ENCODE measurements at places on chromosomes 12 and 14. TPM values are rescaled to one million over a fixed set of nuclear protein-coding genes. Genes with fewer than 3 reads are reported as not detected.

Gene GLT1D1
- polyA plus RNA-seq: 24.0 TPM

DNA sequence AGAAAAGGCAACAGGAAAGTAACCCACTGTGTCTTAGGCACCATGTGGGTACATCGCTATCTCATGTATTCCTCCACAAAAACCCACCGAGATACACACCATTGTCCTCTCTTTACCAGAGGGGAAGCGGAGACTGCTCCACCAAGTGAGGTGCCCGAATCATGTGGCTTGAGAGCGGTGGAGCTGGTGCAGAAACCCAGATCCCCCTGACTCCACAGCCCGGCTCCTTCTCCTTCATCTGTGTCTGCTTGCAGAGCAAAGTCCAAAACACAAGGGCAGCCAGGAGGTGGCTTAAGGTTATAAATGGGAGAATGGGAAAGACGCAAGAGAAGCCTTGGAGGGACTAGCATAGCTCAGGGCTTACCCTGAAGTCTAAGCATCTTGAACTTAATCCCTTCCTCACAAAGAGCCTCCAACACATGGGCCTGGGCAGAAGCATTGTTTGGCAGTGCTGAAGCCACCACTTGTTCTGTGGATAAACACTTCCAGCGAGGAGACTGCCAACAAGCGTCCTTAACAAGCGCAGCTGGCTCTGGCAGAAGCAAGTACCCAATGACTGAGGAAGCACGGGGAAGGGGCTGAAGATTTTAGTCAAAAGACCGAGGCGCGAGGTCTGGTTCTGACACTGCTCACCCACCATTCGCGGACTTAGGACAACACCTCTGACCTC lies 83.0 kb downstream of the TTC7B start:
- no peak overlapping the region for H3K27ac ChIP-seq
- peaks cover 2% of the 10 kb centered on the region for H3K36me3 ChIP-seq

DNA sequence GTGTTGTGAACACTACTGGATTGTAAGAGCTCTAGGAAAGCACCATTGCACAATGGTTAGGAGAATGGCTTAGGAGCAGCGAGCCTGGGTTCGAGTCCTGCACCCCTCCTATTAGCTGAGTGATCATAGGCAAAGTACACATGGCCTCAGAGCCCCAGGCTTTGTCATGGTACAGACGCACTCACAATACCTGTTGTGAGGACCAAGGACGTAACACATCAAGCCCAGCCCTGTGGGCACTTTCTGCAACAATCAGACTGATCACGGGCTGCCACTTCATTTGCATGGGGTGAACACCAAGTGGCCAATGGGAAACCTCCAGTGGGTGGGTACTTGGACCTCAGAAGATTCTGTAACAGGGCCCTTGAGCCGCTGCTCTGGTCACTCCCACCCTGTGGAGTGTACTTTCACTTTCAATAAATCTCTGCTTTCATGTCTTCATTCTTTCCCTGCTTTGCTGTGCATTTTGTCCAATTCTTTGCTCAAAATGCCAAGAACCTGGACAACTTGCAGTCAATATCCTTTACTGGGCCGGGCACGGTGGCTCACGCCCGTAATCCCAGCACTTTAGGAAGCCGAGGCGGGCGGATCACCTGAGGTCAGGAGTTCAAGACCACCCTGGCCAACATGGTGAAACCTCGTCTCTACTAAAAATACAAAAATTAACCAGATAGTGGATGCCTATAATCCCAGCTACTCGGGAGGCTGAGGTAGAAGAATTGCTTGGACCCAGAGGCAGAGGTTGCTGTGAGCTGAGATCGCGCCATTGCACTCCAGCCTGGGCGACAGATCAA lies 28.2 kb downstream of the GLRX5 start:
- no peaks in the 10 kb centered on the region for H3K27me3 ChIP-seq
- DNase-seq: no peak
- H3K36me3 ChIP-seq: no peaks in the 10 kb centered on the region
- no peak overlapping the region for H3K27ac ChIP-seq
- peaks cover 16% of the 10 kb centered on the region for H3K4me1 ChIP-seq

- DNase-seq: no peak
- H3K4me1 ChIP-seq: no peaks in the 10 kb centered on the region
- H3K27me3 ChIP-seq: no peaks in the 10 kb centered on the region
- no peak overlapping the region for H3K4me3 ChIP-seq
- H3K36me3 ChIP-seq: no peaks in the 10 kb centered on the region
- H3K27ac ChIP-seq: no peak overlapping the region
Observed at GRCh38 chr14:79602742-79603141, 608.6 kb downstream of the DIO2 start.

DNA sequence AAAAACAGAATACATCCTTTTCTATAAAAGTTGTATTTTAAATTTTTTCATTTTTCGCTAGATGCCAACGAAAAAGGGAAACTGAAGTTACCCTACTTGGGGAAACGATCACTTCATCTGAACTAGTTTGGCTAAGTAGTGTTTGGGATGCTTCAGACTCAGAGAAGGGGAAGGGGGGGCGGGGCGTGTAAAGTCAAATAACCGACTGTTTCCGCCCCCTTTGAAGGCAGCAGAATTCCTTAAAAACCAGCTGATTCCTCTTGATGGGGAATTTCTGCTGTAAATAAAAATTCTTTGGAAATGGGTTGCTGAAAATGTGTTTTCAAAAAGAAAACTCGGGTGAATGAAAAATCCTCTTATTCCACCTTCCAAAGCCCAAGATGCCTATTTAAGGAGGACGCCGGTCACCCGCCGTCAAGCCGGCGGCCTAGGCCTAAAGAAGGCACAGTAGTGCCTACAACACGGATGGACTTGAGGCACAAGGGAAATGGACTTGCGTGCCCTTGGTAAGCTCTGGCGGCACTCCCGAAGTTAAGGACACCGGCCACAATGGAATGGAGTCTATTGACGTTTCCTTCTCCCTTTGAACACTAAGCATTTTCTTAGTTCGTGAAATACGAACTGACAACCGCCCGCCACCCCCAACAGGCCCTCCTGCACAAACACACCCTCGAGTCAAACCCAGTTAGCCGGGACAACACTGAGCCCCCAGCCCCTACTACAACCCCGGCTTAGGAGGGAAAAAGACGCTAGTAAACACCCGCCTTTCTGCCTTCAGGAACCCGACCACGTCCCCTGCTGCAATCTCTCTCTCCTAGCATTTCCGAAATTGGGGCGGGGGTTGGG lies 1.9 kb downstream of the ATXN2 start:
- H3K4me3 ChIP-seq: peak overlapping the region; percentile 84
- no peaks in the 10 kb centered on the region for H3K27me3 ChIP-seq
- no peak for DNase-seq
- peaks cover 21% of the 10 kb centered on the region for H3K4me1 ChIP-seq
- H3K36me3 ChIP-seq: no peaks in the 10 kb centered on the region
- peak overlapping the region; percentile 88 for H3K27ac ChIP-seq

Gene SDR9C7
- 0.27 TPM for polyA plus RNA-seq

DNA sequence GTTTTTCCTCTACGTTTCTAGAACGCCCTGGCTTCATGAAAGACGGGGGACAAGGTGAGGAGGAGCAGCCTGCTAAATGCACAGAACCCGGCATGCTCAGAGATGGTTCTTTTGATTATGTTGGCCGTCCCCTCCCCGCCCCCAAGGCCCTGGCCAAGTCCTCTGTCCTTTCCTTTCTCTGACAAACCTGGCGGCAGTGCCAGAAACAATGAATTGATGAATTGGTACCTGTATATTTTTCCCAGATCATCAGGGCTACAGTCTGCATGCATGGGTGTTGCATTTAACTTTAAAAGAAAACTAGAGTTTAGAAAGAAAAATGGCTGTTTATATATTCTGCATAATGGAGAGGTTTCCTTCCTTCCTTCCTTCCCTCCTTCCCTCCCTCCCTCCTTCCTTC lies 29.0 kb downstream of the GPRC5D start:
- no peaks in the 10 kb centered on the region for H3K4me1 ChIP-seq
- H3K27ac ChIP-seq: no peak overlapping the region
- H3K36me3 ChIP-seq: no peaks in the 10 kb centered on the region
- H3K27me3 ChIP-seq: no peaks in the 10 kb centered on the region
- DNase-seq: no peak

GRCh38 chr14:98374136-98374535 lies 897.9 kb downstream of the BCL11B start:
- H3K4me3 ChIP-seq: no peak overlapping the region
- H3K36me3 ChIP-seq: no peaks in the 10 kb centered on the region
- DNase-seq: no peak
- no peaks in the 10 kb centered on the region for H3K27me3 ChIP-seq

Gene TEAD4
- 2.8 TPM for polyA plus RNA-seq

DNA sequence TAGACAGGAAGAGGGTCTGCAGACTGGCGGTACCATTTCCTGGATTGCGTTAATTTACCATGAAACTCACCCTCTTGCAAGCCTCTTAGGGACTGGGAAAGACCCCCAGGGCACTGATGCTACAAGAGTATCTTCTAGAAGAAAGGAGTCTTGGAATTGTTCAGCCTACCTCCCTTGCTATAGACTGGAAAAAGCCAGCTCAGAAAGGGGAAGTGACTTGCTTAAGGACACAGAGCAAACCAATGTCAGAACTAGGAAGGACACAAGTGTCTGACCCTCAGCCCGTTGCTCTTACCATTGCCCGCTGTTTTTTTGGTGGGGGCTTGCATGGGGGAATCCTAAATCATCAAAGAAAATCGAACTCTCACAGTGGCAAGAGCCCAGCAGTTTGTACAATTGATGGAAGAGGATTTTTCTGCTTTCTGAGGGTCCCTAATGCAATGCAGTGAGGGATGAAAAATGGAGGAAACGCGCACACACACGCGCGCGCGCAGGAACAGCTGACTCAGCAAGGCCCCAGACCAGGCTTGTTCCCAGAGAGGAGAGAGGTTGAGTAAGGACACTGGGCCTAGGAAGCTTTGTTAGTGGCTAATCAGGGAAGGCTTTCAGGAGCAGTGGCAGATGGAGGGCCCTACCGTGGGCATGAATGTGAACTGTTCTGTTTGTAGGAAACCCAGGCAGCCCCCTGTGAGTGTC lies 50.9 kb downstream of the RIN3 start:
- no peak overlapping the region for H3K27ac ChIP-seq
- DNase-seq: no peak
- H3K4me3 ChIP-seq: no peak overlapping the region
- H3K27me3 ChIP-seq: no peaks in the 10 kb centered on the region
- H3K36me3 ChIP-seq: no peaks in the 10 kb centered on the region
- no peaks in the 10 kb centered on the region for H3K4me1 ChIP-seq

- H3K4me3 ChIP-seq: no peak overlapping the region
- H3K27ac ChIP-seq: no peak overlapping the region
- no peak for DNase-seq
- no peaks in the 10 kb centered on the region for H3K27me3 ChIP-seq
- no peaks in the 10 kb centered on the region for H3K4me1 ChIP-seq
- no peaks in the 10 kb centered on the region for H3K36me3 ChIP-seq
Observed at GRCh38 chr14:28373721-28374120, 392.9 kb upstream of the FOXG1 start.

Gene MYH7
- polyA plus RNA-seq: 2.9 TPM

Gene POTEG
- 0.17 TPM for polyA plus RNA-seq

GRCh38 chr14:91142214-91142668 lies 28.4 kb downstream of the DGLUCY start:
- H3K4me3 ChIP-seq: no peak overlapping the region
- peaks cover 11% of the 10 kb centered on the region for H3K36me3 ChIP-seq
- peaks cover 23% of the 10 kb centered on the region for H3K4me1 ChIP-seq
- no peak overlapping the region for H3K27ac ChIP-seq
- no peaks in the 10 kb centered on the region for H3K27me3 ChIP-seq
- DNase-seq: no peak

Data from spinal cord (tissue), 10 donors.